ENCODE measurements at places on chromosomes 1 and 21.

- DNase-seq = peak; percentile 65
Measured at GRCh38 chr1:1630965-1631781, 800 bp upstream of the MMP23B start.

- DNase-seq = no peak
Measured at GRCh38 chr21:29017639-29018237, 1.4 kb downstream of the RWDD2B start.

GRCh38 chr1:6245869-6246496, 2.0 kb downstream of the HES3 start:
- peak; percentile 43 for DNase-seq

DNA sequence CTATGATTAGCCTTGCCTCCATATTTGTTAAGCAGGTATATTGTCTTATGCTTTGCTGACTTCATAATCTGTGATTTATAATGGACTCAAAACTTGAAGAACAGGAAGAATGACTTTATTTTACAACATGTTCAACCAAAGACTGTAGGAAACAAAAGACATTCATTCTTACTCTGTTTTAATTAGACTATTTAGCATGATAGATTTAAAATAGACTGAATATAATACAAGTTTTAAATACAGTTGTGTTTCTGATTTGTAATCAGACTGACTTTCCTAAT, 63.1 kb downstream of the CDC14A start:
- no peak for DNase-seq

DNA sequence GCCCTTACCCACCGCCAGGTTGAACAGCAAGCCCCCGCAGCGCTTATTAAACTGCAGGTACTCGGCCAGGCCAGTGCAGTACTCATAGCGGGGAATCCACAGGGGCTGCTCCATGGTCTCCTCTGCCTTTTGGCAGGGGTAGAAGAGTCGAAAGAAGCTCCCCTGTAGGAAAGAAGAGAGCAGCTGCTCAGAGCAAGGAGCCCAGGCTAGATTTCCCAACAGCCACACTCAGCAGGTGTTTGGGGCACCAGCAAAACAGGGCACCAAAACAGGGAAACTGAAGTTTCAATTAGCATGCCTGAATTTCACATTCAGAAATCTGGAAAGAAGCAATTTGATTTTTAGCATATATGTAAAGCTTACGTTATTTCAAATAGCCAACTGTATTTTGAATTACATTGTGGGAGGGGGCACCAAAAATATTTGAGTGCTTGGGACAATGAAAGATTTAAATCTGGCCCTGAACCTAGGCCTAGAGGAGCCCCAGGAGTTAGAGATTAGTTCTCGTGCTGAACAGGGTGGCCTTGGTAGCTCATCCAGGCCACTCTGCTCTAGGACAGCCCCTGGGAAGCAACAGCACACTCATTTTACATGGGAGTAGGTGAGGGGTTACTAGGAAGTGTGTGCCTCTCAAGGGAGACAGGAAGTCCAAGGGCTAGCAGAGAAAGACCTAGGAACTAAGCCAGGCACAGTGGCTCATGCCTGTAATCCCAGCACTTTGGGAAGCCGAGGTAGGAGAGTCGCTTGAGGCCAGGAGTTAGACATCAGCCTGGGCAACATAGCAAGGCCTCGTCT, 8.2 kb downstream of the PAFAH2 start:
- no peak for DNase-seq

GRCh38 chr1:71228742-71229365, 148.0 kb upstream of the ZRANB2 start:
- peak; percentile 22 for DNase-seq

GRCh38 chr1:50783286-50783685, 176.8 kb downstream of the FAF1 start:
- DNase-seq = no peak

DNA sequence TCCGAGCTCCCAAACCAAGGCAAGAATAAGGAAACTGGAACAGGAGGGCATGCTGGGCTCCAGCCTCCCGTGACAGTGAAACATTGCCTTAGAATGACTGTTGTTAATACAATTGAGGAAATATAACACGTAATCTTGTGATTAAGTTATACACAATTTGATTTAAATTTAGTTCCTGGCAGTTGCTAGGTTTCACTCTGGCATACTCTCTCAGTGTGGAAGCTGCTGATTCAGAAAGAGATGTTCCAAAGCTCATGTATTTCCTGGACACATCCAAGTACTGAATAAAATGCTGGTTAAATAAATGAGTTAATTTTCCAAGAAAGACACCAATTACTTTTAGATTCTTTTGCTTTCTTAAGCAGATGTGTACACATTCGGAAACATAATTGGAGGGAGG, 176.1 kb downstream of the GRIK1 start:
- DNase-seq = no peak

GRCh38 chr1:187933562-187934419, 1105.0 kb downstream of the PLA2G4A start:
- DNase-seq = no peak

DNA sequence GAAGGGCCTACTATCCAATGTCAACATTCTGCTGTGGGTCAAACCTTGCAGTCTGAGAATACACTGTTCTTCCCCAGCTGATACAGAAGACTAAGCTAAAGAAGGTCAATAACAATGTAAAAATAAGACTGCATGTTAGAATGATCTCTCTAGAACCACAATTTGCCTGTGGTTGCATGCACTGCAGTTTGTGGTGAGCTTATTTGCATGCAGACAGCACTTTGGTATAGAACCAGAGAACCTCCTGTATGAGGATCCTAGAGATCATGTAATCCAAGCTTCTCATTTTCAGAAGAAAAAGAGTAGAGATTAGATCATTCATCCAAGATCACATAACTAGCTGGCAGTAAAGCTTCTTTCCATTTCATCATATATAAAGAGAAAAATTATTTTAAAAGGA, 15.8 kb downstream of the SYNJ1 start:
- no peak for DNase-seq

DNA sequence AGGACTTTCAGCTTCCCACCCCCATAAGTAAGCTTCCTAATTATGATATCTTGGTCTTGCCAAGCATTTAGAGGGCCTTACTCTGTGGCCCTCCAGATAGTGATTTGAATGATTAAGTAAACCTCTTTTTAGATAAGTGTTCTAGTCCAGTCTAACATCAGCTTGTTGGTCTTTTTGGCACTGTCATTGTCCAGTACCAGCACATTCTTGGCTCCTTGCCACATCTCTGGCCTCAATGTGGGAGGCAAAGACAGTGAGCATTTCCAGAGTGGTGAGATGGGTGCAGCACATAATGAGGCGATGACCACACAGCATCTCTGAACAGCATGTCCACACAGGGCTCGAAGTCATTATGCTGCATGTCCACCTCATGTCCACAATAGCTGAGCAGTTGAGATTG, 6.1 kb downstream of the CAPZA1 start:
- DNase-seq = peak; percentile 13

DNA sequence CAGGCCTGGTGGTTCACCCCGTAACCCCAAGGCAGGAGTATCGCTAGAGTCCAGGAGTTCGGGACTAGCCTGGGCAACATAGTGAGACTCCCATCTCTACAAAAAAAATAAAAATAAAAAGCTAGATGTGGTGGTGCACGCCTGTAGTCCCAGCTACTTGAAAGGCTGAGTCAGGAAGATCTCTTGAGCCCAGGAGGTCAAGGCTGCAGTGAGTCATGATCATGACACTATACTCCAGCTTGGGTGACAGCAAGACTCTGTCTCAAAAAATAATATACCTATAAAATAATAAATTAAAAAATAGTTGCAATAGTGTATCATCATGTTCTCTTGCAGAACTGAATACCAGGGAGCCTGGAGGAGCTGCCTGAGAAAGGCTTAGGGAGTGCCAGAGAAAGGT, 19.9 kb upstream of the TMEM39B start:
- no peak for DNase-seq

DNA sequence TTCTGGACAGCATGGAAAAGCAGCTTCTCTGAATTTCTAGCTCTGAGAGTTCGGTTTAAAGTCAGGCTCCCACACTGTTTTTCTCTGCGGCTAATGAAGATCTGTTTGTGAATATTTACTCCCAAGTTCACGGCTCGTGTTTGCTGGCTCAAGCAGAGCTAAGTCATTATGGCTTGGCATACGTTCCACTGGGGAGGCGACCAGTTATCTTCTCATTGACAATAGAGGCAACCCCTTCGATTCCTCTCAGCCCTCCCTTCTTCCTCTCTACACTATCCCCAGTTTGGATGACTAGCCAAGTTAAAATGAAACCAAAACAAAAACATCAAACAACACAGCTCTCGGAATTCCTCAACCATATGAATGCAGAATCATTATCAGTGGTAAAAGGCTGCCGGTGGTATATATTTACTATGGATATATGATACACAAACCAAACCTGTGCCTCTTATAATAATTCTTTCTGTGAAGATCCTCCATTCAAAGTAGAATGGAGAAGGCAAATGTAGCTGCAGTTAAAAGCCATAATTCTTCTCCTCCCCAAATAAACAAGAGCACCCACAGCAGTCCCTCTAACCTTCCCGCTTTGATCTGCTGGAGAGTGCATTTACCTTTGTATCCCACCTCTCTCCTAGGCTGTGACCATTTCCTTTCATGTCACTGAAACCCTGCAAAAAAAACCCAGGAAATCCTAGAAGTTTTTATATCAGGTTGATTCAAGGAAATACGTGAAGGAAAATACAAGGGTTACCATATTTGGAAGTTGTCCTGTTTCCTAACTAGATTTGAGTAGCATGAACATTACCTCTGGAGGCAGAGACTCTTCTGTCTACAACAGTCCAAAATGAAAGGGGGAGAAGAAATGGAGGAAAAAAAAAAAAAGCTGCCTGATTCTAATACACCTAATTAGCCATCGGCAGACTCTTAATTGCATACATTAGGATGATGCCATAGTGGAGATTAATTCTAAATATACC, 108.3 kb upstream of the USH2A start:
- DNase-seq = no peak

DNA sequence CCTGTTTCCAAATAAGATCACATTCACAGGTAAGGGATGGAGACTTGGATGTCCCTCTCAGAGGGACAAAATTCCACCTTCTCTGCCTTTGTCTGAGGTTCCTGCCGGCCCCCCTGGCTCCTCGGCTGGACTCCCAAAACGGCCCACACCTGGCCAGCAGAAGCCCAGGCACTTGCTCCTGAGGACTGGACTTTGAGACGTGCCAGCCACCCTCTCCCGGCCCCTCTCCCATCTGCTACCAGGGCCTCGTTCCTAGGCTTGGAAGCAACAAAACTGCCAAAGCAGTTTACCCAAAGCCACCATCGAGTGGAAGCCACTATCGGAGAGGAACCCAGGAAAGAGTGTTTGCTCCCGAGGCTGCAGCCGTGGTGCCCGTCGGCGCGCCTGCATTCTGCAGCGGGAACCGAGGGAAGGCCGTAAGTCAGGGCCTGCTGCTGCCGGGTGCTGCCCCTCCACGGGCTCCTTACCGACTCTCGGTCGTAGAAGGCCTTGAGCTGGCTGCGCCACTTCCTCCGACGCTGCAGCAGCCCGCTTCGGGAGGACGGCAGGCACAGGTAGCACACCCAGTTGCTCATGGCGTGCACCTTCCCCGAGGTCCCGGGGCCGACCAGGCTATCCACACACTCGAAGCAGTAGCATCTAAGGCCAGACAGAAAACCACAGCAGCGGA, 3.5 kb downstream of the DNMT3L start:
- DNase-seq = no peak

GRCh38 chr1:75575837-75576236, 35.1 kb downstream of the SLC44A5 start:
- DNase-seq = no peak

DNA sequence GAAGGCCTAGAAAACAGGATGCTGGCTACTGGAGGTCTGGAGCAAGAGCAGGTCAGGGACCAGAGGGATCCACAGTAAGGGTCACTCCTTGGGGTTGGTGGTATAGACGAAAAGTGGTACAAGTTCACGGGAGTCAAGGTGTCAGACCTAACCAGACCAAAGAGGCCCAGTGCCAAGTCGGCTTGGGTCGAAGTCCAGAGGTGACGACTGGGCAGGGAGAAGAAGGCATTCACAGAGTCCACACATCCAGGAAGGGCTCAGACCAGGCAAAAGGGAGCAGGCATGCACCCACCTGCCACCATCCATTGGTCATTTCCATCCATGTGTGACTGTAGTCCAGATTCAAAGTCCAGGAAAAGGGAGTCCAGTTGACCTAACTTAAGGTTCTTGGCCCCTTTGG, 27.1 kb upstream of the SYT6 start:
- DNase-seq = no peak

DNA sequence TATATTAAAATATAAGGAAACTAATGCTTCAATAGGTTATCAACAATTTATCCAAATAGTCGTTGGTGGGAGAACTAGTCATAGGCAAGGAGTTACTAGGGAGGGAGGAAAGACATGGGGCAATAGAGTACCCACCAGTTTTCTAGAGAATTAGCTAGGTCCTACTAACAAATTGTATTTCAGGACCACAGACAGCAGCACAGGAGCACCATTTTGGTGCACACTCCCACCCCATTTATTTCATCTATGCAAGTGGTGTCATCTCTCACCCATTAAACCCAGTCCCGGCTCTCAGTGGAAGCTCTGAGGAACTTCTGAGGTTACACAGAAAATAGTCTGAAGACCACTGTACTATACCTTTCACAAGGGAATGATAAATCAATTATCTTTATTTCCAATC, 89.0 kb upstream of the BCAR3 start:
- no peak for DNase-seq

DNA sequence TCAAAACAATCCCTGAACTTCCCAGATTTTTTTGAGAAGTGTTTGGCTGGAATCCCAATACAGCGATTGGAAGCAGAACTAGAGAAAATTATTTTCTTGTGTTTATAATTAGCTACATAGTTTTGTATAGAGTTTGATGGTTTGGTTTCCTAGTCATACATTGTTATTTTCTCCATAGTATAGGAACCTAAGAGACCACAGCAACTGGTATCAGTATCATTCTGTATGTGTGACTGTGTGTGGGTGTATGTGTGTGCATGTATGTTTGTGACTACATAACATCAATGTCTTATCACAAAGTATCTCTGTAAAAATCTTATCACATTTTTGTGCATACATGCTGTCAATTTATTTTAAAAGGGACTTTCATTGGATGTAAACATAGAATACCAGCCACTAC, 780.5 kb downstream of the MRPL39 start:
- no peak for DNase-seq

DNA sequence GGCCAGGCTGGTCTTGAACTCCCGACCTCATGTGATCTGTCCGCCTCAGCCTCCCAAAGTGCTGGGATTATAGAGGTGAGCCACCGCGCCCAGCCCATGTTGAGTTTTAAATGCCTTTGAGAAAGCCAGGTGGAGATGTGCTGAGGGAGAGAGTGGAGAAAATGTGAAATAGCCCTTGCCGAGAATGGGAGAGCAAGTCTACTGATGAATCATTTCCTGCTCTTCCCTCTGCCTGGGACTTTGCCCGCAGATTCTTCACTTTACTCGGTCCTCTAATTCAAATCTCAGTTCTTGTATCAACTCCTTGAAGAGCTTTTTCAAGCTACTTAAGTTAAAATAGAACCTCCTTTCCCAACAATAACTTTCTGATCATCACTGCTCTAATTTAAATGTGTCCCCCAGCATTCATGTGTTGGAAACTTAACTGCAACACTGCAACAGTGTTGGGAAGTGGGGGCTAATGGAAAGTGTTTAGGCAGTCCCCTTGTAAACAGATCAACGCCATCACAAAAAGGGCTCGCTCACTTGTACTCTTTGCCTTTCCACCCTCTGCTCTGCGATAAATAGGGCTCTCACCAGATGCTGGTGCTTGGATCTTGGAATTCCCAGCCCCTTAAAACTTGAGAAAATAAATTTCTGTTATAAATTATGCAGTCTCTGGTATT, 27.8 kb downstream of the OSBPL9 start:
- peak; percentile 24 for DNase-seq

Data from hepatocyte (in vitro differentiated cells).